ENCODE measurements at places on chromosomes 7 and 10.
A peak's percentile ranks its signal among the peaks of the same experiment; 100 is the strongest.

DNA sequence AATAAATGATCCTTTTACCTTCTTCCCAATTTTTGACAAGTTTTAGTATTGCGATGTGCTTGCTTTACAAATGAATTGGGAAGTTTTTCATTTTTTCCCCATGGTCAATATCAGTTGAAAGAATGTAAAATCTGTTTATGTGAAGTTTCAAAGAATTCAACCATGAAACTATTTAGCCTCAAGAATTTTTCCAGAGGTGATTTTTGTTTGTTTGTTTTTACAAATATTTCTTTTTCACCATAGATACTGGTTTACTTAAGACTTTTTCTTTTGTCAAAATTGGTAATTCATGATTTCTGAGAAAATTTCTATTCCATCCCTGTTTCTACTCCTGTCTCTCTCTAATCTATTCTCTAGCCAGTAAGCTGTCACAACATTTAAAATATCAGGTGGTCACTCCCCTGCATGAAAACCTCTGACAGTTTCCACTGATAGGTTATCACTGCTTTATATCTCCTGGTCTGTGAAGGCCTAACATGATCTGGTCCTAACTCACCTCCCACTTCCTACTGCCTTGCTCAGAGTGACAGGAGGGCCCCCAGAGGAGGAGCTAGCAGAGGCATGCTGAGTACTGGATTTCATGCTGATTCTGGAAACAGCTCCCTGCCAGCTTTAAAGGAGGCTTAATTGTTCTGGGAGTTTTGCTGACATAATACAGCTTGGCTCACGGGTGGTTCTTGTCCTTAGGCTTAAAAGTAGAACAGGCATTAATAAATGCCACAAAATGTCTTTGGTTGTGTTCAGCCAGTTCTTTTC, 7.6 kb upstream of the ARMS2 start:
- DNase-seq, result no peak

DNA sequence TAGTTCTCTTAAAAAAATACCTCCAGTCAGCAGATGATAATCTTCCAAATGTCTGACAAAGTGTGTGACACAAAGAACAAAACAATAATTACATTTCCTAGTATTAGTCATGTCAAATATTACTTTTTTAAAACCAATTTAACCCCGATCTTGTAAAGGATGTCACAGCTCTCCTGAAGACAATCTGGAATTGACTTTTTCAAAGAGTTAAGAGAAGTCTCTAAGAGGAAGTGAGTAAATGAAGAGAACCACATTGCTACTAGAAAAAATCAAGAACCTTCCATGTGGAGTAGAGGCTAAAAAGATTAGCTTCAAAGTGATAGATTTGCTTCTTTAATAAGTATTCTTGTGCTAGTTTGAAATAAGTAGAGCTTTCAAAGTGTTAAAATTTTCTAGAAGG, 218.2 kb upstream of the IMMP2L start:
- DNase-seq, result no peak

- no peak for DNase-seq
These were observed 6.0 kb downstream of the SRGN start for GRCh38 chr10:69093933-69094332.

DNA sequence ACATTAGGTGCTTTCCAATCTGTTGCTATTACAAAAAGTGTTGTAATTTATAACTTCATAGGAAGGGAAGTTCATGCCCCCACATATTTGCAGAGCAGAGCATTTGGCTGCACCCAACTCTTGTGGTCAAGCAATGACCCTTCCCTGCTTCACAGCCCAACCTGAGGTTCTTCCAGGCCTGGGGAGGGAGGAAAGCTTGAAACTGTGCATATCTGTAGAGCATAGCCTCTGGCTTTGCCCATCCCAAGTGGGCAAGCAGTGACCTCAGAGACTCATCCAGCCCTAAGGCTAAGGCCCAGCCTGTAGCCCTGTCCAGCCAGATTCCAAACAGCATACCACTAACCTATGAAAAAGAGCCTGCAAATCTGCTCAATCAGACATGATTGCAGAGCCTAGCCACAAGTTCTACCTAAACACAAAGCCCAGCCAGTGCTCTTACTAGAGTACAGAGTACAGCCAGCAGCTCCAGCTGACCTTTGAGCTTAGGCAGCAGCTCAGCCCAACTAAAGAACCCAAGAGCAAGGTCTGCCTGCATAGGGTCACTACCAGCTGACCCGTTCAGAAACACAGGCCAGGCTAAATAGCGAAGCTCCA, 14.4 kb upstream of the GSTK1 start:
- DNase-seq, result no peak

GRCh38 chr7:129083525-129083924, 28.6 kb upstream of the TNPO3 start:
- no peak for DNase-seq

GRCh38 chr10:97081621-97082235, 104.0 kb downstream of the SLIT1 start:
- DNase-seq, result peak; percentile 5

DNA sequence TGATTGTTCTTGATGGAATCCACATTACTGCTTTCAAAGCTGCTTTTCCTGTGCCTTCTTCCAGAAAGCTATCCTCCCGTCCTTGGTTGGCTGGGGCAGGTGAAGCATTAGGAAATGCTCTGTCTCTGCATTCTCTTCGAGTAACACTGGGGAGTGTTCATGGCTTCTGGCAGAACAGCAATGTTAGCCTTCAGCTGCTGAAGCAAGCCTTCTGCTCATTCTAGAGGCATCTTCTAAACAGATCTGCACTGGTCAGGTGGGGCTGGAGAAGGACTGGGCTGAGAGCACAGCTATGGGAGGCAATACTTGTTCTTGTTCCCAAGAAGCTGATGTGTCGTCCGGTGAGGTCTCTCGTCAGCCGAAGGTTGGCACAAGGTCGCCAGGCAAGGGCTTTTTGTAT, 80.6 kb downstream of the MGMT start:
- DNase-seq, result no peak

DNA sequence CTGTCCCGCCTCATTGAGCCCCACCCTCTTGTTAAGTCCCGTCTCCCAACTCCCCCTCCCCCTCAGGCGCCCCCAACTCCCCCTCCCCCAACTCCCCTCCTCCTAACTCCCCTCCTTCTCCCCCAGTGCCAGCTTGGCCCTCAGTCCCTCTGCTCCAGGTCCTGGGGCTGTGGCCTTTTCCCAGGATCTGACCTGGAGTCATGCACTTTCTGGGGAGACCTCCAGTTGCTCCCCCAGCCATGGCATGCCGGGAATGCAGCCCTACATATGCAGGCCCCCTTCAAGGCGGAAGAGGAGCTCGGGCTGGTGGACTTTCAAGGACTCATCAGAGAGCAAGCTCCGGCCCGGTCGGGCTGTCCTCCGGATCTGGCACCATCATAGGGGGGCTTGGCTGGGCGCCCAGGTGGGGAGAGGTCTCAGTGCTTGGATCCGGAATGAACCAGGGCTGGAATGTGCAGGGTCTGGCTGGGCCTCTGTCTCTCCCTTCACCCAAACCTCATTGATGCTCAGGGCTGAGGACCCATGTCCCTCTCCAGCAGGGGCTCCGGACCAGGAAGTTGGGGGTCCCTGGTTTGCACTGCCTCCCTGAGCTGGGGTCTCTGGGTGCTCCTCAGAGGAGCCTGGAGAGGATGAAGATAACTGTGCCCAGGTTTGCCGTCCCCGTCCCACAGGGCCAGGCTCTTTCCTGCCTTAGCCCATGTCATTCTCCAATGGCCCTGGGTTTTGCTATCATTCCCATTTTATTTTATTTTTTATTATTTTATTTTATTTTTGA, 41.1 kb downstream of the TMEM270 start:
- no peak for DNase-seq

- no peak for DNase-seq
These were observed 95.5 kb downstream of the FAM204A start for GRCh38 chr10:118246332-118247295.

- no peak for DNase-seq
These were observed 446.0 kb downstream of the PARD3 start for GRCh38 chr10:34369120-34369519.

- DNase-seq, result no peak
These were observed 313.8 kb upstream of the BMPER start for GRCh38 chr7:33591490-33591889.

DNA sequence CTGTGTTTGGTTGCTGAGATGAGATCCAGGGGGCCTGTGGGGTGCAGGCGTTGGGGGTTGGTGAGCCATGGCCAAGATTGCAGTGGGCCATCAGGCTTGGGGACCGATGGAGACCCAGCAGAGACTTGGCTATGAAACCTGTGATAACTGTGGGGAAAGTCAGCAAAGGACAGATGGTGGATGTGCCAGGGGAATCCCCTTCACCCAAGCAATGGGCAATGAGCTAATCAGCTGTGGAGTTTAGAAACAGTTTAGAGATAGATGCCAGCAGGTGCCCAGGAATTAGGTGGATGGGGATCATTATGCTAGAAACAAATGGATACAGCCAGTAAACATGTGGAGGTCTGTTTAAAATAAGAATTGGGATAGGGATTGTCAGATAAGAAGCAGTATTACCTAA, 151.4 kb upstream of the FERD3L start:
- no peak for DNase-seq

All from activated CD4-positive, CD25-positive, alpha-beta regulatory T cell (primary cell).